ENCODE measurements at places on chromosomes 5 and 9. TPM values are rescaled to one million over a fixed set of nuclear protein-coding genes. Genes with fewer than 3 reads are reported as not detected.

The CRB2 gene
- total RNA-seq, result not detected

The FAM200C gene
- total RNA-seq, result 8.6 TPM

The OBP2B gene
- not detected for total RNA-seq

The MYOZ3 gene
- total RNA-seq, result 0.25 TPM

The CCIN gene
- total RNA-seq, result not detected

The IPPK gene
- total RNA-seq, result 12.3 TPM

The PCDHGA9 gene
- total RNA-seq, result not detected

The ARSI gene
- 3.2 TPM for total RNA-seq

The MYMK gene
- not detected for total RNA-seq

The ST6GALNAC4 gene
- 44.3 TPM for total RNA-seq

The FIBCD1 gene
- total RNA-seq, result 4.1 TPM

The MRNIP gene
- 54.0 TPM for total RNA-seq

The SPATA31D4 gene
- not detected for total RNA-seq

The CLK4 gene
- total RNA-seq, result 25.0 TPM

The SLC34A1 gene
- total RNA-seq, result not detected

The TMEM174 gene
- total RNA-seq, result not detected
